ENCODE measurements at places on chromosomes 6 and 20. TPM values are rescaled to one million over a fixed set of nuclear protein-coding genes. Genes with fewer than 3 reads are reported as not detected.

Gene PROKR2
- total RNA-seq: not detected

Gene NRSN2
- total RNA-seq: 30.7 TPM

Gene TUBB2B
- total RNA-seq: 2.4 TPM

Gene PRSS35
- total RNA-seq: 0.85 TPM

Gene TUBB
- 236 TPM for total RNA-seq

Gene CDKAL1
- 8.8 TPM for total RNA-seq

Gene GOPC
- total RNA-seq: 20.8 TPM

Gene MACROD2
- 0.94 TPM for total RNA-seq

Gene GATA5
- 9.6 TPM for total RNA-seq

Gene LST1
- 8.5 TPM for total RNA-seq

Gene SS18L1
- 9.0 TPM for total RNA-seq

Gene PKIB
- total RNA-seq: not detected

Gene SLC22A3
- total RNA-seq: 0.48 TPM

Gene KCNQ2
- total RNA-seq: not detected

Gene APCDD1L
- total RNA-seq: 1.5 TPM

Gene GINS1
- 0.33 TPM for total RNA-seq

Gene RPL7L1
- 66.7 TPM for total RNA-seq

Gene SLC12A5
- total RNA-seq: not detected

Gene SIRPD
- total RNA-seq: not detected

Gene LTB
- not detected for total RNA-seq

Gene SLC32A1
- not detected for total RNA-seq
